ENCODE measurements at places on chromosomes 16 and 17.

GRCh38 chr17:27413792-27414191 lies 42.5 kb upstream of the KSR1 start:
- no peak for DNase-seq

DNA sequence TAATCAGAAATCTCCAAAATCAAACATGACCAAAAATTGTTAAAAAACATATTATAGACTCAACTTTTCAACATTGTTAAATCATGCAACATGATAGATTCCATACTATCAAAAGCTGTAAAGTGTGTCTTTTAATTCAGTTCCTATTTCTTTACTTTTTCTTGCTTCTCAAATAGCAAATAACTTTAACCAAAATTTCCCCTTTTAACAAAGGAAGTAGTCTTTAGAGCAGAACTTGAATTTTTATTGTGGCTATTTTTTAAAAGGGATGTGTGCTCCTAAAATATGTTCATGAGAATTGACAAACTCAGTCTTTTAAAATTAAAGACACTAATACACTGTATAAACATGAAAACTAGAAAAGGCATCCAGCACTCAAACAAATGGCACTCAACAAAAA lies 49.1 kb downstream of the SPAG9 start:
- no peak for DNase-seq

GRCh38 chr16:30041841-30042240 lies 10.8 kb upstream of the TLCD3B start:
- no peak for DNase-seq

DNA sequence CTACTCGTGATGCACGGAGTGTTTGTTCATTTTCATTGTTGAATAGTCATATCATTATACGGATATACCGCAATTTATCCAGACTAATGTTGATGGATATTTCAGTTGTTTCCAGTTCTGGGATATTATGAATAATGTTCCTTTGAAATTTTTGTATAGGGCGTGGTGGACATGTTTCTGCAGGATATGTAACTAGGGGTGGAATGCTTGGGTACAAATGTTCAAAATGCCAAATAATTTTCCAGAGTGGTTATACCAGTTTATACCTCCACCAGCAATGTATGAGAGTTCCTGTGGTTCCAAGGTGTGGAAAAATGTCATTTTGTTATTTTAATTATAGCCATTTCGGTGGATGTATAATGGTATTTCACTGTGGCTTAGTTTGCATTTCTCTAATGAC lies 53.6 kb downstream of the NUP88 start:
- DNase-seq = no peak

- DNase-seq = no peak
These were observed 54.4 kb downstream of the BPTF start for GRCh38 chr17:67879662-67880061.

GRCh38 chr17:49148171-49148570 lies 15.6 kb downstream of the B4GALNT2 start:
- no peak for DNase-seq

DNA sequence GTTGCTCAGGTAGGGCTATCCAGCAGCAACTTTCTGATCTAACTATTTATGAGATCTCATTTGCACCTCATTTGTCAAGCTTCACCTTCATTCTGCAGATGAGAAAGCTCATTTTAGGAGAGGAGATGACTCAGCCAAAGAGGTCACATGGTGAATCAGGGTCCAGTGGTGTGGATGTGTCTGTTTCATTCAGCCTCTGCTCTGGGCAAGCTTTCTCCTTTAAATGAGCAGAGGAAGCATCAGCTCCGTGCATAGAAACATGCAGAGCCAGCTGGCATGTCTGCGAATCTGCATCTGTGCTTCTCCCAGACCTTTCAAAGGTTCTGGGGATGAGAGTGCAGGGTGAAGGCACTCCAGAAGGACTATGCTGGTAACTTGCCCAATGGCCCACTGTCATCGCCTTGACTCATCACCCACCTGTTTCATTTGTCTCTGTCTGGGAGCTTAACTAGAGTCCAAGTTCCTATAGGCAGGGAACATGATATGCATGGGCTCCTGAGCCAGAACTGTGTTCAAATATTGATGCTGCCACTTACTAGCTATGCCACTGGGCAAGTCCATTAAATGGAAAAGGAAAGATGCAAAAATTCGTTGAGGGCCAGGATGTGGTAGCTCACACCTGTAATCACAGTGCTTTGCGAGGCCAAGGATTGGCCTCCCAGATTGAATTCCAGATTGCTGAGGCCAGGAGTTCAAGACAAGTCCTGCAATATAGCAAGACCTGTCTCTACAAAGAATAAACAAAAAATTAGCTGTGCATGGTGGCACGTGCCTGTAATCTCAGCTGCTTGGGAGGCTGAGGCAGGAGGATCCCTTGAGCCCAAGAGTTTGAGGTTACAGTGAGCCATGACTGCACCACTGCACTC lies 67.1 kb upstream of the NLK start:
- no peak for DNase-seq

DNA sequence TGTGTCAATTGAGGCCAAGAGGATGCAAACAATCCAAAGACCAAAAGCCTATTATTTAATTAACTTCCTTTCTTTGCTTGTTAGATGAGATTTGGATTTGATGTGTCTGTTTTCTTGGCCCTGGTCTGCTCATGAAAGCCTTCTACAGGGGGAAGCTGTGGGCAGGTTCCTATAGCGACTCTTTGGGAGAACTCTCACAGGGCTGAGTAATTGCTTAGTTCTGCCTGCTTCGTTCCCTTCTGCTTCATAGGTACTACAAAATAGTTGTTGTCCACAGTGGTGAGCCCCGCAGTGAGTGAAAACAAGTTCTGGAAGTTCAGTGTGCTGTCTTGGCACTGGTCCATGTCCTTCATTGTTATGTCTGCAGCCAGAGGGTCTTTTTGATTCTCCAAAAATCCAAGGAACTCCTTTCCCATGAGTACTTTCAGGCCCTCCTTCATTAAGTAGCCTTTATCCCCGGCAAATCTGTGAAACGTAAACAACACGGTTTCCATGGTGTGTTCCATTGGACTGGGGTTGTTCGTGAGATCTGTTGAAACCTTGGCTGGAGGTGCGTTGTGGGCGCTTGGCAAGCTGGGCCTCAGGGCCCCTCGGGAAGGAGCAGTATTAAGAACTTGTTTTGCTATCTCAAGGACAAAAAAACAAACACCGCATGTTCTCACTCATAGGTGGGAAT lies 30.0 kb upstream of the ANKRD40CL start:
- no peak for DNase-seq

DNA sequence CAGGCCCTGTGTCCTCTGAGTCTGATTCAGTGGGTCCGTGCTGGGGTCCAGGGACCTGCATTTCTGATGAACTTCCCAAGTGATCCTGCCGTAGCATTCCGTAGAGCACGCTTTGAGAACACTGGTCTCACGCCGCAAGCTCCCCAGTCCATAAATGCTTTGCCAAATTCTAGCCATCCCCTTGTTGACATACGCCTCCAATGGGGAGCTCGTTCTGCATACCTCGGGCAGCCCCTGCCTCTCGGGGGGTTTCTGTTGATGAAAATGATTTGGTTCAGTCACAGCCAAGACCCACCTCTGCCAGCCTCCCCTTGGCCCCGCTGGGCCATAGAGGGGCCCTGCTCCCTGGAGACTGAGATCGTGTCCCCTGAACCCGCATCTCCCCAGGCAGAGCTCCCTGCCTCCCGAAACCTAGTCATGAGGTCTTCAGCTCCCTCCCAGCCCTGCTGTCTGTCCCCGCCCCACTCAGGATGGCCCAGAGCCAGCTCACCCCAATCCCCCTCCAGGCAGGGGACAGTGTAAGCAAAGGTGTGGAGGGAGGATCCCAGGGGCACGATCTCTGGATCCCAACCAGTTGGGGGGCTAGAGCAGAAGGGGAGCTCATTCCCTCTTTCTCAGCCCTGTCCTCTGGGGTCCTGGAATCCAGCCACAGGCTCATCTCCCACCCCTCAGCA lies 16.2 kb upstream of the SPNS2 start:
- no peak for DNase-seq

DNA sequence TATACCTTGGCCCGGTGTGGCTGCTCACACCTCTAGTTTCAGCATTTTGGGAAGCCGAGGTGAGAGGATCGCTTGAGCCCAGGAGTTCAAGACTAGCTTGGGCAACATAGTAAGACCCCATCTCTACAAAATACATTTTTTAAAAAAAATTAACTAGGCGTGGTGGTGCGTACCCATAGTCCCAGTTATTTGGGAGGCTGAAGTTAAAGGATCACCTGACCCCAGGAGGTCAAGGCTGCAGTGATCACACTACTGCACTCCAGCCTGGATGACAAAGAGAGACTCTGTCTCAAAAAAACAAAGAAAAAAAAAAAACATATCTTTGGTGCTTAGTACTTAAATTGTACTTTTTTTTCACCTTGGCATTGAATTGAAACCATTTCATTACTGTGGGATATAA lies 99.0 kb downstream of the CACNG1 start:
- DNase-seq = no peak

- DNase-seq = no peak
These were observed 184.8 kb upstream of the ZFHX3 start for GRCh38 chr16:73232555-73233328.

DNA sequence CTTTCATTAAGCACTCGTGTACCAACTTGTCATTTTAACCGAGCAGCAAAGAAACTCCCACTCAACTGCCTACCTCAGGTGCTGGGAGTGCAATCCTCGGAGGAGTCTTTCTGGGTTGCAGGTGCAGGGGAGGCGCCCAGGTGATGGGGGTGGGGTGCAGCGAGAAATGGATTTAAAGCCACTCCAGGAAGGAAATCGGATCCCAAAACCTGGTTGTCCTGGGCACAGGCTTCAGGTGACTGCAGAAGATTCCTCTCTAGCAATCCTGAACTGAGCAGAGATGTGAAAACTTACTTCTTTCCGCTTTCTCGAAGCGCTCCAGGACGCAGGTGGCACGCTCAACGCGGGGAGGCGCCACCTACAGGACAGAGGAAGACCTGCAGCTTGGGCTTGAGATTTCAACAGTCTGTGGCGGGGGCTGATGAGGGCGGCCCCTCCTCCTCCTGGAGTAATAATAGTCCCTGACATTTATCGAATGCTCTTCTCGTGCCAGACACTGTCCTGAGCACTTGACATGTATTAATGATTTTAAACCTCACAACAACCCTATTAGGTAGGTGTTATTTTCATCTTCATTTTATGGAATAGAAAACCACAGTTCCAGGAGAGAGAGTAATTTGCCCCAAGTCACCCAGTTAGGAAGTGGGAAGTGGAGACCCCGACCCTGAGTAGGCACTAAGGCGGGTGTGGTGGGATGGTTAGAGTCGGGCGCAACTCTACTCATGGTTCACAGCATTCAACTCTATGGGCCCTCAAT lies 27.2 kb upstream of the SKAP1 start:
- peak; percentile 57 for DNase-seq

DNA sequence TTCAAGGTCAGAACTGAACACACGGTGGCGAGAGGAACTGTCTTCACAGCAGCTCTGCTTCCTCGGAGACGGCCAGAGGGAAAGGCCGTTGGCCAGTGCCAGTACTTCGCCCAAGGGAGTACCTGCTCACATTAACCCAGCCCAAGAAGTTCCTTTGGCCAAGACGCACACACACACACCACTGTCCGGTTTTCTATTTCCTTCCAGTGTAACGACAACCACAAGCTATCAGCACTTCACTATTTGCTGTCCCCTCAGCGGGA lies 744 bp upstream of the GGNBP2 start:
- no peak for DNase-seq

DNA sequence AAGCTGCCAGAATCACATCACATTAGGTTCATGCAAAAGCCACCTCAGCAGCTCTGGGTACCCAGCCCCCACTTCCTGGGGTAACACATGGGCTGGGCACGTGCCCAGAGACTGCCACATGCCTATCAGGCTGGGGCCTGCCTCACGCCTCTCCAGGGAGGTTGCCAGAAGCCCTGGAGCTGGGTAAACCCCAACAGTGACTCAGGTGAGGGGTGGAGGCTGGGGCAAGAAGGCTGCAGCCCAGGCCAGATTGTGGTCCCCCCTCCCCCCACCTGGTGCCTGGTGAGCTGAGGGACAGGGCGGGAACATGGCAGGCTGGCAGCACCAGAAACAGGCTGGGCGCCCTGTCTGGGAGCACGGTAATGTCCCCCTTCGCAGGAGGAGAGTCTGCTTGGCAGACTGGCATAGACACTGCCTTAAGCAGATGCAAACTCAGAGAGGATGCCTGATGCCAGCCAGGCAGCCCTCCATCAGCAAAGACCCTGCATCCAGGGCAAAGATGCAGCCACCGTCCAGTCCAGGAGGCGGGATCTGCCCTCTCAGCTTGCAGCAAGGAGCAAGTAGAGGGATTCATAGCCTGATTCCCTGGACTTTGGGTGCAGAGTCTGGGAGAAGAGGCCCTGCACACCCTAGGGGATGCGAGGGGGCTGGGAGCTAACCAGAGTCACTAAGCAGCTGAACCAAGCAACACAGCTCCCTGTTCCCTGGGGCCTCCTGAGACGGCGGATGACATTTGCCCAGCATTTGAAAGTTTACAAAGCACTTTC lies 28.8 kb downstream of the NGFR start:
- no peak for DNase-seq

DNA sequence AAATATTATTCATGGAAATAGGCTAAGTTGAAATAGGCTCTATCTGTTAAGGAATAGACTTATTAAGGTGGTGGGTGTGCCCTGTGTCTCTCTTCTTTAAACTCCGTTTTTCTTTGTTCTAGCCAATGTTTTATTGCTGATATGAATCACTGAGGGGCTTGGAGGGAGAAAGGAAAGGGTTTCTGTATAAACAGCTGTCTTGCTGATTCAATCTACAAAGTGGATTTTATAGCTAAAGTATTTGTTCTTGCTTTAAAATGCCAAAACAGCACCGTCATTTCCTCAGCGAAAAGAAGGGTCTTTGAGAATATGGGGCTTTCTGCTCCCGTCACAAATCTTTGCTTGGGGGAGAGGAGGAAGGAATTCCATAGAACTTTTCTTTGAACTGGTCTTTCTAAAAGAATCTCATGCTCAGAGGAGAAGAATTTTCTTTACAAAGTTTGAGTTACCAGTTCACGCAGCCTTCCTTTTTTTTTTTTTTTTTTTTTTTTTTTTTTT lies 39.3 kb downstream of the MSI2 start:
- no peak for DNase-seq

DNA sequence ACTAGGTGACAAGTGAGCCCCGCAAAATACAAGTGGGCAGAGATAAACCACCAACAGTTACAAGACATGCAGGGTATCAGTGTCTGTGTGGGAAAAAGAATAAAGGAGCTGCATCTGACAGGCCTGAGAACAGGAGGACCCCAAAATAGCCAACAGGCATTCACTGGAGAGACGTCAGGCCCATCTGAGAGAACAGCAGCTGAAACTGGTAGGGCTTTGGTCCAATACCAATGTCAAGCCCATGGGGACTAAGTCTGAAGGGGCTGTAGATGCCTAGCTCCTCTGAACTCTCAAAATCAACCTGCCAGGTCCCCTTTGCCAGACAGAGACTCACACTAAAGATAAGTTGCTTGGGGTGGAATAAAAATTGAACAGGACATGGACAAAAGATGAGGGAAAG lies 30.5 kb upstream of the TANC2 start:
- no peak for DNase-seq

GRCh38 chr16:73287859-73288405 lies 240.0 kb upstream of the ZFHX3 start:
- no peak for DNase-seq

- no peak for DNase-seq
These were observed 57.9 kb upstream of the MAF start for GRCh38 chr16:79658301-79659033.

GRCh38 chr16:58556678-58557077 lies 41.4 kb downstream of the SETD6 start:
- DNase-seq = no peak

GRCh38 chr17:55394357-55395021 lies 27.1 kb downstream of the MMD start:
- no peak for DNase-seq

All from activated T-helper 1 cell treated with anti-CD3 and anti-CD28 coated beads, Interleukin-2, amount 50 U/mL, for 16 hours (primary cell).